ENCODE measurements at places on chromosomes 4 and X.

DNA sequence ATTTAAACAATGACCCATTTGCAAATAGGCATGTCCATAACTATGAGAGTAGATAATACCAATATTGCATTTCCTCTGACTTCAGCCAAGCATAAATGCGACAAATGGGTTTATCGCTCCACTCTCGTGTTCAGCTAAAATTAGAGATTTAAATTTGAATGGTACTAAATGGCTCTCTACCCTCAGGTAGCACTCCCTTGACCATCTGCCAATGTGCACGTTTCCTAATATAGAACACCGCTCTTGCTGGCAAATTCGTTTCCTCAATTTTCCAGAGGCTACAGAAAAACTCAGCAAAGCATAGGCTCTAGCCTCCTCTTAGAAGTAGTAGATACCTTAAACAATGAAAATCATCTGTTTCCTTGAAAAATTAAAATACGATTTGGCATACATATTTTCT lies 251.6 kb downstream of the ADGRA3 start:
- no peak for DNase-seq

DNA sequence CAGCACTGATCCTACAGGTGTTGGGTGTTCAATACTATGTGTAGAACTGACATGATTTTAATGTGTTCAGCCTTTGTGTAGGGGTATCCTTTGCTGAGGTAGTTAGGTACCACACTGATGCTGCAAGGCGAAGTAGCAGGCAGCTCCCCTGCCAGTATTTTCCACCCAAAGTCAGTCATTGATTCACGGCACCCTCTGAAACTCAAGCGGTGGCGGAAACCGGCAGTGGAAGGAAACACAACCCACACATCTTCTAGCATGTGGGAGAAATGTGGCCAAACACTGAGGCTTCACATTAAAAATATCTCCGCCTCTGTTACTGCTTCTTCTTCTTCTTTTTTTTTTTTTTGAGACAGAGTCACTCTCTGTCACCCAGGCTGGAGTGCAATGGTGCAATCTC lies 126.3 kb downstream of the AASDH start:
- no peak for DNase-seq

DNA sequence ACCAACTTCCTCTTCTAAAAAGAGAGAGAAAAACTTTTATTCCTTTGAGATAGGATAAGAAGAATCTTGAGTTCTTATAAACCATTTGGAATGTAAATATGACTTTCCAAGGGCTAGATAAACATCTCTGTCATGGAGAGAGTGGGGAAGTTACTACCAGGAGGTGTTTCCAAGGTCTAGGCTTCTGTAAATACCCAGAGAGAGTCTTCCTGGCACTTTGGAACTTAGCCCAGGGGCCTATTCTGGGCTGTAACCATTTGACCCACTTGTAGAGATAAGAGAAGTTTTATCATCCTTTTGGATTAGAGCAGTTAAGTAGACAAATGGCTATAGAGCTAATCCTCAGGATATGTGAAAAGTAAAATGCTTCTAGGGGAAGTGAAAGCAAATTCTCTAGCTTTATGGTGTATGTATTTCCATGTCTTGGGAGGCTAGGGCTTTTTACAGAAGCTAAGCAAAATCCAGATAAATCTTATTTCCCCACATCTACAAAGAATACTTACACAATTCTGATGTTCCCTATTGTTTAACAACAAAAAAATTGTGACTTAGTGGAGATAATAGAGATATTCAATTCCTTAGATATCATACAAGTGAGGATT lies 51.1 kb downstream of the MCUB start:
- DNase-seq: no peak

GRCh38 chrX:68451720-68452119 lies 18.4 kb upstream of the OPHN1 start:
- no peak for DNase-seq

- DNase-seq: no peak
Measured at GRCh38 chr4:86594559-86595425, 677 bp downstream of the PTPN13 start.

DNA sequence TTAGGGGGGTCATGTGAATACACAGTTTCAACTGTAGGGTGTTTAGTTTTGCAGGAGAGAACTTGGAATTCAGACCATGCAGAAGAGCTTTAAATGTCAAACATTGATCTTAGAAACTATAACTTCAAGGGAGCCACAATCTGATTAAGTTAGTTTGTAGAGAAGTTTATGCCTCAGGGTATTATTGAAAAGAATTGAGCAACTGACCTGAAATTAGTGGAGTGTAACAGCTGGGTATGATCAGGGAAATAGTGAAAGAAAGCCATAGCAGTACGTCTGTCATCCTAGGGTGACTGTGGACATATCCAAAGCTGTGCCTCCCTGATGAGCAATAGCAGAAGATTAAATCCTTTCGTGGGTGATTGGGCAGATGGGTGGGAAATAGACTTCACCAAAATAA lies 63.8 kb downstream of the FAM47B start:
- DNase-seq: no peak

GRCh38 chr4:71380788-71381187 lies 42.0 kb downstream of the SLC4A4 start:
- no peak for DNase-seq

DNA sequence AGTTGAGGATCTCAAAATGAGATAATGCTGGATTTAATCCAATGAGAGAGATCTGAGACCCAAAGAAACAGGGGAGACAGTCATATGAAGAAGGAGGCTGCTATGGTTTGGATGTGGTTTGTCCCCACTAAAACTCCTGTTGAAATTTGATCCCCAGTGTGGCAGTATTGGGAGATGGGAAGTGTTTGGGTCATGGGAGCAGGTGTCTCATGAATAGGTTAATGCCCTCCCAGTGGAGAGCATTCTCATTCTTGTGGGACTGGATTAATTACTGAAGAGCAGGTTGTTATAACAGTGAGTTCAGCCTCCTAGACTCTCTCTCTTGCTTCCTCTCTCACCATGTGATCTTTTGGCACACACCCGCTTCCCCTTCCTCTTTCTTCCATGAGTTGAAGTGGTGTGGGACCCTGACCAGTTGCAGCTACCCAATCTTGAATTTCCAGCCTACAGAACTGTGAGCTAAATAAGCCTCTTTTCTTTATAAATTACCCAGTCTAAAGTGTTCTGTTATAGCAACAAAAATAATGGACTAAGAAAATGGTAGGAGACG lies 70.3 kb downstream of the PPEF2 start:
- no peak for DNase-seq

GRCh38 chrX:35699642-35700041 lies 98.5 kb upstream of the MAGEB16 start:
- DNase-seq: no peak

DNA sequence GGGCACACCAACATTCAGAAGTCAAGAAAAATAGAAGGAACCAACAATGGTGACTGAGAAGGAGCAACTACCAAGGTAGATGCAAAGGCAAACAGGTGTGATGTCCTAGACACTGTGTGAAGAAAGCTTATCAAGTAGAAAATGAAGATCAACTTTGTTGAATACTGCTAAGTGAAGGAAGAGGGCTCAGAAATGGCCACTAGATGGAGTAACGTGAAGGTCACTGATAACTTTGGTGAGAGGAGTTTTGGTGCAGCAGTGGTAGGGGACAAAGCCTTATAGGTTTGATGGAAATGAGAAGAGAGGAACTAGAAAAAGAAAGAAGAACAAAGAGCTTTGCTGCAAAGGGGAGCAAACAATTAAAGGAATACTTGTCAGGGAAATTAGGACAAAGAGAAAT lies 23.5 kb downstream of the OTC start:
- no peak for DNase-seq

GRCh38 chr4:96833831-96834230 lies 993.9 kb downstream of the PDHA2 start:
- DNase-seq: no peak

GRCh38 chrX:13223868-13224567 lies 95.8 kb downstream of the ATXN3L start:
- no peak for DNase-seq

All from stimulated activated CD4-positive, alpha-beta T cell treated with anti-CD3 and anti-CD28 coated beads, TNF-alpha, amount 100 ng/mL, for 1 hour (primary cell).